SK-MEL-5 (cell line): ENCODE measurements at places on chromosomes 16 and 17. TPM values are rescaled to one million over a fixed set of nuclear protein-coding genes. Genes with fewer than 3 reads are reported as not detected.

The HBM gene
- total RNA-seq, result not detected in 2 replicates

The SCGB1C2 gene
- not detected in 2 replicates for total RNA-seq

The TBX2 gene
- total RNA-seq, result 25.2 and 27.7 TPM in 2 replicates

The HCRT gene
- total RNA-seq, result not detected in 2 replicates

The CCL8 gene
- not detected in 2 replicates for total RNA-seq

The AIPL1 gene
- not detected in 2 replicates for total RNA-seq

The ENPP7 gene
- total RNA-seq, result not detected in 2 replicates

The CIITA gene
- 3.7 and 4.1 TPM in 2 replicates for total RNA-seq

DNA sequence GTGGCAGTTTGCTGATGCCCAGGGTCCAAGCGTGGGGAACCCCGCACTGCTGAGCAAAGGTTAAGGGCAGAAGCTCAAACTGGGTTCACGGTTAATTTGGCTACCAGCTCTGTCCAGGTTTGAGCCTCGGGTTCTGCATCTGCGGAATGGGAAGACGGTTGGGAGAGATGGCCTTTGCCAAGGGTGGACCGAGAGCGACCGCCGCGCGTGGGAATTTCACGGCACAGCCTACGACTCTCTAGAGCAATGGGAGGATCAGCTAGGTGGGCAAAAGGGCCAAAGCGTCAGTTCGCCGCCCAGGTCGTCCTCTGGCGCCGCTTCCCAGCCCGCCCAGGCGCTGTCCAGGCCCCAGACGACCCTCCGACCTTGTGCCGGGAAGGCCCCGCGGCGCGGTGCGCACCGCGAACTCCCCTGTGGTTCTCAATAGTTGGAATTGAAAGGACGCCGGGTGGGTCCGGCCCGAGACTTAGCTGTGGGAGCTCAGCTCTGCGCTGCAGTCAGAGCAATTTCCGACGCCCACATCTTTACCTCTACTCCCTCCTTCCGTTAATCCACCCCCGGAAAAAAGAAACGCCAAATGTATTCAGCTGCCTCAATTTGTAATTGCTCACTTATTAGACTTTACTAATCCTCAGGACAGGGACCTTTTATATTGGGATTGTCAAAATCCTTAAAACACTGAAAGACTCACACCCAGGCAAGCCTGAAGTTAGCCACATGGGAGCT lies 2.5 kb upstream of the HS3ST3B1 start:
- no peak for DNase-seq

- no peak for DNase-seq
Measured at GRCh38 chr17:41069031-41069430, 3.4 kb upstream of the KRTAP2-4 start.

- no peak for DNase-seq
Measured at GRCh38 chr16:17304491-17305119, 166.2 kb downstream of the XYLT1 start.

GRCh38 chr16:30025574-30025973 lies 2.6 kb downstream of the C16orf92 start:
- no peak for DNase-seq

GRCh38 chr16:61544165-61544564 lies 492.1 kb downstream of the CDH8 start:
- no peak for DNase-seq

- DNase-seq, result peak; percentile 95
Measured at GRCh38 chr17:79009397-79010303, at the start of gene CANT1. TSS of gene CANT1 (minus strand) at chr17:79009764. CDS start at chr17:78997622, 12,142 bp downstream.

DNA sequence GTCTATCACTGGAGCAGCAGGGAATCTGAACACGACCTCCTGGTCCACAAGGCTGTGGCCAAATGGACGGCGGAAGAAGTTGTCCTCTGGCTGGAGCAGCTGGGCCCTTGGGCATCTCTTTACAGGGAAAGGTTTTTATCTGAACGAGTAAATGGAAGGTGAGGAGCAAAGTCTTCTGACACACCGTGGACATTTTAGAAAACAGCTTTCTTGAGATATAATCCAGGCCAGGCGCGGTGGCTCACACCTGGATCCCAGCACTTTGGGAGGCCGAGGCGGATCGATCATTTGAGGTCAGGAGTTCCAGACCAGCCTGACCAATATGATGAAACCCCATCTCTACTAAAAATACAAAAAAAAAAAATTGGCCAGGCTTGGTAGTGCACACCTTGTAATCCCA lies 17.1 kb downstream of the BFAR start:
- DNase-seq, result no peak

DNA sequence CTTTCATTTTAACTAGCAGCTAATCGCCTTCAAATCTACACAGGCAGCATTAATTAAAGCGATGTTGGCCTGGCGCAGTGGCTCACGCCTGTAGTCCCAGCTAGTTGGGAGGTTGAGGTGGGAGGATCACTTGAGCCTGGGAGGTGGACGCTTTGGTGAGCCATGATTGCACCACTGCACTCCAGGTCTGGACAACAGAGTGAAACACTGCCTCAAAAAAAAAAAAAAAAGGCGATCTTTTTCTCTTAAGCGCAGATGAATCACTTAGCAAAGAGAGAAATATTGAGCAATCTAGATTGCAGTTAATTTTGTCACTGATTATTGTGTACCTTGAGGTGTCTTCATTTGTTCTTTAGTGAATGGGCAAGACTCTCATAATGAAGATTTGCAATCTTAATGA lies 12.4 kb downstream of the SNTB2 start:
- no peak for DNase-seq

- DNase-seq, result no peak
Measured at GRCh38 chr17:50166518-50167181, 845 bp downstream of the SGCA start.

- no peak for DNase-seq
Measured at GRCh38 chr17:34606763-34607162, 27.4 kb downstream of the TMEM132E start.

DNA sequence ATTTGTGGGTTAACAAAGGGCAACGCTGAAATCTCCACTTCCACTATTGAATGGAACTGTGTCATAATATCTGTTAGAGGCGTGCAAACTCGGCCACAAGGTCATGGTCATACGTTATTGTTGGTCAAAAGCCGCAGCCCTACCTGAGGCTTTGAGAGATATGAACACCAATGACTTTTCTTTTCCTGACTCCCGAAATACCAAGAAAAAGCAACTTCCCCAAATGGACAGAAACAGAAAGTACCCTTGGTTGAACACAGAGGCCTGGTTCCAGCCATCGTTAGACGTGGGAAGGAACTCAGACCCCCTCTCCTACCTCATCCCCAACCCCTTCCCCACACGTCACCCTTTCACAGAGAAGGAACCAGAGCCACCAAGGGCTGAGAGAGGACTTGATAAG lies 1.4 kb upstream of the PIK3R5 start:
- no peak for DNase-seq

GRCh38 chr17:82870541-82870940 lies 30.7 kb upstream of the ZNF750 start:
- no peak for DNase-seq

GRCh38 chr16:89395150-89396142 lies 94.9 kb downstream of the ANKRD11 start:
- DNase-seq, result no peak

DNA sequence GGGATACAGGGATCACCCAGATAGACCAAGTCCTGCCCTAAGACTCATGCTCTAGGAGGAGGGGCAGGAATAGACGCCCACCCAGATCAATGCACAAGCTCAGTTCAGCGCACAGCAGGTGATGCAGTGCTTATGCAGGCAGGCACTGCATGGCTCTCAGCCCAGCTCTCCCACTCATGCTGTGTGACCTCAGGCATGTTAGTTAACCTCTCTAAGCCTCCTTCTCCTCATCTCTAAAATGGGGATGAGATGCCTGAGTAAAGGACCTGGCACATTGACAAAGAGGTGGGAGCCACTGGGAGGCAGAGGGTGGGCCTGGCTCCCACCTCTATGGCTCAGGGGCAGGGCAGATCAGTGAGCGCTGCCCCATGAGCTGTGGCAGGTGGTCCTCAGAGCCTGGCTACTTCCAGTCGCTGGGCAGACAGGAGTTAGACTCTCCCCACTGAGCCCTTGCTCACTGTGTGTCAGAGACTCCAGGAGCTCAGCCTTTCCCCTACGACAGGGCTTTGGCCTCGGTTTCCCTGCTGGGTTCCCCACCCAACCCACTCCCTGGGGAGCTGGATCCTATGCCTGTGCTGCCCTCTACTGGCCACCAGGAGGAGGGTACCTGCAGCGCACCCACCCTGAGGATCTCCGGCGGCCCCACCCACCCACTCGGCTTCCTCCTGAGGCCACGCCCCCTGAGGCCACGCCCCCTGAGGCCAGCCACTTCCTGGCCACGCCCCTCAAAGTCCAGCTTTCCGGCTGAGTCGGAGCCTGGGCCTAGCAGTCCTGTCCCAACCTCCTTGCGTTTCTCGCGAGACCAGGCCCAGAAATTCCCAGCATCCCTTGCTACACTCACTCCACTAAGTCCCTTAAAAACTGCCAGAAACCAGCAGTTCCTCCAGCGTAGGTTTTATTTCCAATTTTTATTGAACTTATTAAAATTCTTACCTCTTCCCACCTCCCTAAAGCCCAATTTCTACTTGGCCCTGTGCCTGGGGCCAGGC lies 196.1 kb downstream of the GSG1L start:
- DNase-seq, result peak; percentile 87

- no peak for DNase-seq
Measured at GRCh38 chr17:78675836-78676235, 98.6 kb upstream of the DNAH17 start.

DNA sequence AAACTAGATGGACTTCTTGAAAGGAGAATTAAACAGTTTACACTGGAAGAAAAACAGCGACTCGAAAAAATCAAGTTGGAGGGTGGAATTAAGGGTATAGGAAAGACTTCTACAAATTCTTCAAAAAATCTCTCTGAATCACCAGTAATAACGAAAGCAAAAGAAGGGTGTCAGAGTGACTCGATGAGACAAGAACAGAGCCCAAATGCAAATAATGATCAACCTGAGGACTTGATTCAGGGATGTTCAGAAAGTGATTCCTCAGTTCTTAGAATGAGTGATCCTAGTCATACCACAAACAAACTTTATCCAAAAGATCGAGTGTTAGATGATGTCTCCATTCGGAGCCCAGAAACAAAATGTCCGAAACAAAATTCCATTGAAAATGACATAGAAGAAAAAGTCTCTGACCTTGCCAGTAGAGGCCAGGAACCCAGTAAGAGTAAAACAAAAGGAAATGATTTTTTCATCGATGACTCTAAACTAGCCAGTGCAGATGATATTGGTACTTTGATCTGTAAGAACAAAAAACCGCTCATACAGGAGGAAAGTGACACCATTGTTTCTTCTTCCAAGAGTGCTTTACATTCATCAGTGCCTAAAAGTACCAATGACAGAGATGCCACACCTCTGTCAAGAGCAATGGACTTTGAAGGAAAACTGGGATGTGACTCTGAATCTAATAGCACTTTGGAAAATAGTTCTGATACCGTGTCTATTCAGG lies 85.0 kb downstream of the C17orf58 start:
- DNase-seq, result no peak

DNA sequence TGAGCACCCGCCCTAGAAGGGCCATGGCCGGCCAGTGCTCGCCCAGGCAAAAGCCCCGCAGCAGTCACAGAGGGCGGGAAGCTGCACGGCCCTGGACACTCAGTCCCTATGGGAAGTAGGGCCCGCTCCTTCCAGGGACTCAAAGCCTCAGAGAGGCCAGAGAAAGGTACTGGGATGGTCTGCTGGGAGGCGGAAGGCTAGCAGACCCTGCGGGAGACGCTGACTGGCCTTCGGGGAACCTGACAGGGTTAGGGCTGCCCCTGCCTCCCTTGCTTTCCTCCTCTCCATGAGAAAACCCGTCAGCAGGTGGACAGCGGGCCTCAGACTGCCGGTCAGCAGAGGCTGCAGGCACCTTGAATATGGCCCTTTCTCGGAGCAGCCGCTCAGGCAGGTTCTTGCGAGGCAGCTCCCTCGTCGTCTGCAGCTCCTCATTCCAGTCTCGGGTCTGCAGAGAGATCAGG lies 11.5 kb downstream of the CLUH start:
- no peak for DNase-seq

GRCh38 chr17:63224644-63225043 lies 221.5 kb downstream of the CYB561 start:
- no peak for DNase-seq

DNA sequence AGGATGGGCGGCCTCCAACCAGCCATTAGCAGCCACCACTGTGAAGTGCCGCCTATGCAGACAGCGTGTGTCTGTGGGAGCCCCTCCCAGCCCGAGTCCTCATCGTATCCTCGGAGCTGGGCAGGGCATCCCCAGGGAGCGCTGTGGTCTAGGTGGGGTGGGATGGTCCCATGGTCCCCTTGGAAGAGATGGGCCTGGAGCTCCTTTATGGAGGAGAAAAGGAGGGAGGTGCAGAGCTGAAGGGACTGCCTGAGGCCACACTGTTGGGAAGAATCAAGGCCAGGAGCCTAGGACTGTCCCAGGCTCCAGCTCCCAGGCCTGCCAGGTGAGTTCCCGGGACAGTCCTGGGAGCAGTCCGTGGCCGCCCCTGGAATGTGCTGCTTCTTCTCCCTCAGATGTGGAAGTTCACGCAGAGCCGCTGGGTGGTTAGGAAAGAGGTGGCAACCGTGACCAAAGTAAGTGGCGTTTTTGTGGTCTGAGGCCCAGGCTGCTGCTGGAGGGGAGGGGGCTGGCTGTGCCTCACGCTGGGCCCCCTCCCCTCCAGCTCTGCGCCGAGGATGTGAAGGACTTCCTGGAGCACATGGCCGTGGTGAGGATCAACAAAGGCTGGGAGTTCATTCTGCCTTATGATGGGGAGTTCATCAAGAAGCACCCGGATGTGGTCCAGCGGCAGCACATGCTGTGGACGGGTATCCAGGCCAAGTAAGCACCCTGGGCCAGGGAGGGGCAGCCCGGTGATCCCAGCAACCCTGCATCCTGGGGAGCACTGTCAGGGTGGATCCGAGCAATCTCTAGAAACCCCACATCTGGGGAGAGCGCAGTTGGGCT lies 27.0 kb downstream of the POLR3E start:
- DNase-seq, result no peak

DNA sequence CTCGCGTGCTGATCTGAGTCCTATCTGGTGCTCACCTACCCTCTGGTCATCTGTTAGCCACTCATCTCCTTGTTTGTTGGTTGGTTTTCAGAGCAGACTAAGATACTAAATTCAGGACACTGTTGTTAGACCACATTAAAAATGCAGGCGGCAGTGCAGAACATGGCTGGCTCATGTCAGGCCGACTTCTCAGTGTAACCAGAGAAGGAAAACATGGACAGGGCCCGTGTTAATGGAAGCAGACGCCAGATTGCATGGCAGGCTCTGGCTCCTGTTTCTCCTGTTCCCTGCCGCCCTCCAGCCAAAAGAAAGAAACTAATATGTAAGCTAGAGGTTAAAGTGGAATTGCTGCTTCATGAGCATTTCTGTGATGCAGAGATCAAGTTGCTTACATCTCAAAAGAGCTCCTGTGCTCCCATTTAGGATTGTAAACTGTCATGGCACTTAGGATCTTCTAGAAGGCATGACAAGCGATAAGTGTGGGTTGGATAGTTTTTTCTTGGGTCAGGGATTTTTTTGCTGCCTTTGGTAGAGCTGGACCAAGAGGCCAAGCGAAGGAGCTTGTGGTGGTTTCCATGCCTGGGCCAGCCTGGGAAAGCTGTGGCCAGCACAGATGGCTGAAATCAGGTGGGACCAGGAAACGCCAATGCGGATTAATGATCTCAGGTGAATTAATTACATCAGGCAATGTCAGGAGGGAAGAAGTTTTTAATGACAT lies 56.1 kb downstream of the YPEL2 start:
- no peak for DNase-seq
